ENCODE measurements at places on chromosomes 12 and 14. TPM values are rescaled to one million over a fixed set of nuclear protein-coding genes. Genes with fewer than 3 reads are reported as not detected.

DNA sequence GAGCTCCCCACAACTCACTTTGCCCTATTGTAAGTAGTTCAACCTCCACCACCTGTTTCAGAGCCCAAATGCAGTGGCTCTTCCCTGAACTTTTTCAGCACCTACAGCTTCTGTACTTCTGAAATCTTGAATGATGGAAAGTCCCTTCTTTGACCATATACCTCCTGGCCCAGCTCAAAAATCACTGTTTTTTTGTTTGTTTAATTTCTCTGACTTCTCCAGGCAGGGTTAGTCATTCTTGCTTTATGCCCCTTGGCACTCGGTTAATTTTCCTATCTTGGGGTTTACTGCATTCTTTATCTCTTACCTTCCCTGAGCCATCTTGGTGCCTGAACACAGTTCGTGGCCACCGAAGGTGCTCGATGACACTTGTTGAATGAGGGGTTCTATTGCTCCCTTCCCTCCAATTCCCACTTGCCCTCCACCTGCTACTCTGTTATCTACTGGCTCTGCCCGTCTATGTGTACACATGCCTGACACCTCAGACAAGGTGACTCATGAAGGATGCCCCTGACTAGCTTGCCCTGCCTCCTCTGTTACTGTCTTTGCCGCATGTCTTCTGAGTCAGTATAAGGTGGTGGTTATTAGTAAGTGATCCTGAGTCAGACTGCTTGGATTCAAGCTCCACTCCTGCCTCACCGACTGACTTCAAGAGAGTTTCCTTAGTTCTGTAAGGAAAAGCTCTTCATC lies 4.4 kb downstream of the AMHR2 start:
- H3K36me3 ChIP-seq: no peaks in the 10 kb centered on the region
- DNase-seq: no peak
- peak overlapping the region; percentile 54 for H3K27ac ChIP-seq
- no peaks in the 10 kb centered on the region for H3K27me3 ChIP-seq

DNA sequence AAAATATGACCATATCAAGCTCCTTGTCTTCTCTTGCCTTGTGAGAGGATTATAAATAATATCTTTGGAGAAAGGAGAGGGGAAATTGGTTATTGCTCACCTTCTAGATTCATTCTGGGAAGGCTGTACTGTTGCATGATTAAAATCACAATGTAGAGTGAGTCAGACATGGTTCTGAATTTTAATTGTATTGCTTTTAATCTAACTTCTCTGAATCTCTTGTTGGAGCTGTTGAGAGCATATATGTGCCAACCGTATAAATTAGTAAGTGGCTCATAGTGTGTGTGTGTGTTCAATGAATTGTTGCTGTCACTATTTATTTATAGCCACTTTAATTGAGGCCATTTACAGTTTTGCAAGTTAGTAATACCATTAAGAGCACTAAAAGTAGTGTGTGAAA lies 56.1 kb downstream of the KCNJ8 start:
- H3K4me3 ChIP-seq: no peak overlapping the region
- H3K36me3 ChIP-seq: no peaks in the 10 kb centered on the region
- H3K4me1 ChIP-seq: no peaks in the 10 kb centered on the region
- no peak for DNase-seq
- no peak overlapping the region for H3K27ac ChIP-seq

DNA sequence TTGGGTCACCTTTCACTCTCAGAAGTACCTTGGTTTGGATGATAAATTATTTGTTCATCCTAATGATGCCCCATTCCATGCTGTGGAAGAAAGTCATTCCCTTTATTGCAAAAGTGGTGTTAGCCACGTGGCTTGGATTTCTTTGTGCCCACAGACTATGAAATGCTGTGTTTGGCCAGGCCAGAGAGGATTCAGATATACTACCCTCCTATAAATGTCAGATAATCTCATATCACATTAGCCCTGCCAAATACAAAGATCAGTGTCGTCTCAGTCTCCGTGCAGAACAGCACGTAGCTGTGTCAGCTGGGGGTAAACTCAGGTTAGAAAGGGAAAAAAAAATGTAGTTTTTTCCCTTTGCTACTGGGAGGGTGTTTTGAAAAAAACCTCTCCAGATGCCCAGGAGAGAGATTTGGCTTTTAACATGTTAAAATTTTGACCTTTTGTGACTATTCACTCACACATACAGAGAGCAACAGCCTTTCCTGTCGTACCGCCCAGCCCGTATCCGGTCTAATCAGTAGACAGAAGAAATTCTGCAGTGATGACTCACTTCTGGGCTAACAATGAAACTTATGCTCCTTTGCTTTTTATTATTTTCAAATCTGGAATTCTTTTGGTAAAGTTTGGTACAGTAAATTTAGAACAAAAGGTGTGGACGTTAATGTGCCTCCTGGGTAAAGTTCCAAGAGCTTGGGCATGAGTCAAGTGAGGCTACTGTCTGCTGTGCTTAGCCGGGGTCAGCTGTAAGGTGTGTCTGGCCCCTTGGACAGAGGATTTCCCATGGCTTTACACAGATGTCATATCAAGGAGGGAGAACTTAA lies 8.5 kb upstream of the PTPRB start:
- peak overlapping the region; percentile 16 for H3K27ac ChIP-seq
- no peaks in the 10 kb centered on the region for H3K4me1 ChIP-seq
- H3K36me3 ChIP-seq: no peaks in the 10 kb centered on the region
- DNase-seq: peak; percentile 60
- H3K4me3 ChIP-seq: no peak overlapping the region

The ANG gene
- total RNA-seq: 20.1 TPM

DNA sequence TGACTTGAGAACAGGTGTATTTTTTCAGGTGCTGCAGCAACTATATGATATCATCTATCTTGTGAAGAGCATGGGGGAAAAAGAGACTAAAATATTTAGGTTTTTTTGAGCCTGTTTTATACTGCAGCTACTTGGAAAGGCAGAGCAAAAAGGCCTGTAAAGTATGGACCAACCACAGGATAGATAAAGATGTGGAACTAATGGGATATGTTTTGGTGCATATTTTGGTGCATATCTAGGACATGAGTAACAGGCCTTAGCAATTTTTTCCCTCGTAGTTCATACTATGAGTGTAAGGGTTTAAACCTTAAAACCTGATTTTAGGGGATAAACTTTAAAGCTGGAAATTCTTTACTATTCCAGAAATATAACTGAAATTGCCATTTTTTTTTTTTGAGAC lies 6.0 kb upstream of the GTSF1 start:
- no peak overlapping the region for H3K4me3 ChIP-seq
- H3K27ac ChIP-seq: no peak overlapping the region
- DNase-seq: no peak
- no peaks in the 10 kb centered on the region for H3K36me3 ChIP-seq

The CLEC2D gene
- total RNA-seq: 7.2 TPM

- no peaks in the 10 kb centered on the region for H3K36me3 ChIP-seq
- no peak overlapping the region for H3K27ac ChIP-seq
- no peaks in the 10 kb centered on the region for H3K27me3 ChIP-seq
These were observed 39.5 kb downstream of the TESPA1 start for GRCh38 chr12:54945082-54945481.

DNA sequence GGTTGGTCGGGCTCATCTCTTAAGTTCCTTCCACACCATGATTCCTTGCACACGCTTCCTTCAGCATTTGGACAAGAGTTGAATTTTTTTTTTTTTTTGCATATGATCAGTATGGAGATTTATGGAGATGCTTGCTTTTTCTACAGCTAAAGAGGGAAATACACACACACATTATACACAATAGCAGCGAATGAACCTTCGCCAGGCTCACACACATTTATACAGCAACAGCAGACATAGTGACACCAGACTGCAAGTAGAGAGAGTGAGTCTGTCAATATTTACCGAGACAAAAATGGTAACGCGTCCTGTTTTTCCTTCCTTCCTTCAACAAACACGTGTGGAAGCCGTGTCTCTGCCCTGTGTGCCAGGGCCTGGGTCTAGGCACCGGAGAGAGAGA lies 897.9 kb downstream of the BCL11B start:
- H3K27me3 ChIP-seq: no peaks in the 10 kb centered on the region
- H3K4me1 ChIP-seq: no peaks in the 10 kb centered on the region
- H3K4me3 ChIP-seq: no peak overlapping the region
- H3K36me3 ChIP-seq: no peaks in the 10 kb centered on the region
- no peak for DNase-seq

The TMEM253 gene
- 9.1 TPM for total RNA-seq

DNA sequence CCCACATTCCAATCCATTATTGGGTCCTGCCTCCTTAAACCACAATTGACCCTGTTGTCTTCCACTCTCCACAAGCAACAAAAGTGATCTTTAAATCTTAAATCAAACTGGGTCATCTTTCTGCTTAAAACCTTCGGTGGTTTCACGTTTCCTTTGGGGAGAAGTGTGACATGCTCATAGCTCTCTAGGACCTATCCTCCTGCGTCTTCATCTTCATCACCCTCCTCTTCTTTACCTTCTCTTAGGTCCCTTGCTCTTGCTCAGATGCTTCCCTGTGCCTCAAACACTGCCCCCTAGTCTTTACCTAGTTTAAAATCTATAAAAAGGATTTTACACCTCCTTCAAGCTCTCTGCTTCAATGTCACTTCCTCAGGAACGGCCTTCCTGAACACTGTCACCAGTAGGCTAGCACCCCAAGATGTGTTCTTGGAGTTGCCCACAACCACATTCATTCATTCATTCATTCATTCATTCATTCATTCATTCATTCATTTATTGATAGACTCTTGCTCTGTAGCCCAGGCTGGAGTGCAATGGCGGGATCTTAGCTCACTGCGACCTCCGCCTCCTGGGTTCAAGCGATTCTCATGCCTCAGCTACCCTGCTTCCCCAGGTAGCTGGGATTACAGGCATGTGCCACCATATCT lies 46.8 kb downstream of the GALNT4 start:
- DNase-seq: no peak
- H3K27ac ChIP-seq: no peak overlapping the region
- H3K27me3 ChIP-seq: no peaks in the 10 kb centered on the region
- no peak overlapping the region for H3K4me3 ChIP-seq

GRCh38 chr12:132433641-132434395 lies 56.1 kb upstream of the FBRSL1 start:
- H3K4me1 ChIP-seq: peaks cover 18% of the 10 kb centered on the region
- H3K27me3 ChIP-seq: no peaks in the 10 kb centered on the region
- H3K4me3 ChIP-seq: no peak overlapping the region
- peak; percentile 52 for DNase-seq
- H3K27ac ChIP-seq: peak overlapping the region; percentile 25
- H3K36me3 ChIP-seq: no peaks in the 10 kb centered on the region

- H3K4me3 ChIP-seq: no peak overlapping the region
- no peaks in the 10 kb centered on the region for H3K4me1 ChIP-seq
- H3K27ac ChIP-seq: no peak overlapping the region
- no peaks in the 10 kb centered on the region for H3K27me3 ChIP-seq
- no peaks in the 10 kb centered on the region for H3K36me3 ChIP-seq
These were observed 47.6 kb upstream of the SELPLG start for GRCh38 chr12:108681317-108681716.

The IL22 gene
- total RNA-seq: not detected

GRCh38 chr14:94001016-94001415 lies 3.9 kb downstream of the CCDC197 start:
- no peaks in the 10 kb centered on the region for H3K36me3 ChIP-seq
- H3K27me3 ChIP-seq: no peaks in the 10 kb centered on the region
- no peak for DNase-seq
- peaks cover 5% of the 10 kb centered on the region for H3K4me1 ChIP-seq

- no peaks in the 10 kb centered on the region for H3K27me3 ChIP-seq
- no peak overlapping the region for H3K4me3 ChIP-seq
- peaks cover 18% of the 10 kb centered on the region for H3K36me3 ChIP-seq
- DNase-seq: no peak
- H3K4me1 ChIP-seq: peaks cover 3% of the 10 kb centered on the region
These were observed 4.9 kb downstream of the SLC48A1 start for GRCh38 chr12:47777741-47778558.

DNA sequence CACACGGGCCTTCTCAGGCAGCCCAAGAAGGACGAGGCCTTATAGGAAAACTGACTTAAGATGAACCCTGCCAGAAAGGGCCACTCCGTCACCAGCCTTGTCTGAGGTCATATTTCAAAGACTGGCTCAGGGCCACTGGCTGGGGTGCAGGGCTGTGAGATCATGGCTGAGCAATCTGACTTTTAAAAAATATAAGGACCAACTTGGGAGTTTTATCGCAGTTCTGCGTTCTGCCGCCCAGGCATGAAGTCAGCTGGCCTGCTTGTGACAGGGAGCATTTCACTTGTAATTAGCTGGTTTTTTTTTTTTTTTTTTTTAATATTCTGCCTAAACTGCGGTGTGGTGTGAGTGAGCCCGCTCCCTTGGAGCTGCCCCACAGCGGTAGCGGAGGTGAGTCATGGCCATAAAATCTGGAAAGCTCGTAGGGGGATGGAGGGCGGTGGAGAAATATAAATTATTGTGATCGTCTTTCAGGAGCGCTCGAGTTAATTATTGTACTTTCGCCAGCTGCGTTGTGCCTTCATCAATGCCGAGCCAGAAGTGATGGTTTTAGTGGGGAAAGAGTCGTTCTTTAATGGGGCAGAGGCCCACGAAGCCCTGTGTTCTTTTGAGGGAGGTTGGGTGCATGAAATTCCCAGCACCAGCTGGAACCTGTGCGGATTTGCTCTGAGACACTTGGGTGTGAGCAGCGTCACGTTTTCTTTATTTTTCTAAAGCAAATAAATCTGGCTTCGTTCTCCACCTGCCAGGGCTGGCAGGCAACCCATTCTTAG lies 231.9 kb downstream of the C12orf75 start:
- H3K27ac ChIP-seq: no peak overlapping the region
- H3K4me3 ChIP-seq: no peak overlapping the region
- no peaks in the 10 kb centered on the region for H3K36me3 ChIP-seq
- H3K4me1 ChIP-seq: no peaks in the 10 kb centered on the region
- no peaks in the 10 kb centered on the region for H3K27me3 ChIP-seq

GRCh38 chr12:3966376-3966775 lies 93.2 kb upstream of the PARP11 start:
- no peaks in the 10 kb centered on the region for H3K27me3 ChIP-seq
- no peak for DNase-seq
- no peaks in the 10 kb centered on the region for H3K4me1 ChIP-seq
- no peak overlapping the region for H3K4me3 ChIP-seq

The TMTC1 gene
- total RNA-seq: 17.7 TPM

DNA sequence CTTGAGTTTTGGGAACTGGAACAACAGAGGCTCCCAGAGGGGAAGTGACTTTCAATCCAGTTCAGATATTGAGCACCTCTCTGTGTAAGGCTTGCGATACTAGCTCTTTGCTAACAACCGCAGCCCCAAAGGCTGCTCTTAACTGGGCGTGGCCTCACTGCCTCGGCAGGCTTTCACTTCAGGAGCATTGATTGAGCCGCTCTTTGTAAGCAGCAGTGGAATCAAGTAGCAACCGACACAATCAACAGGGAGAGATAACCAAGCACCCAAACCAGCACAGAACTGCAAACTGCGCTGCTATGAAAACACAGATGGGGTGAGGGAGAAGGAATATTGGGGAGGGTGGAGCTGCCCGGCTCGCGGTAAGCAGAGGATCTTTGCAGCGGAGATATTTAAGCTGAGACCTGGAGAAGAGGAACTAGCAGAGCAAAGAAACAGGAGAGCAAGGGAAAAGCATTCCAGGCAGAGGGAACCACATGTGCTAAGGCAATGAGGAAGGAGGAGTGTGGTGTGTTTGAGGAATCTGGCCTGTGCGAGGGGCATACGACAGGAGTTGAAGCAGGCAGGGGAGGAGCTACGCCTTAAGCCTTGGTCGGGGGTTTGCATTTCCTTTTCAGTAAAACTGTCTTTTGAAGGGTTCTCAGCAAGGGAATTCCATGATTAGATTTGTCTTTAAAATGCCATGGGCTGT lies 17.3 kb upstream of the YY1 start:
- peak; percentile 77 for DNase-seq
- H3K27me3 ChIP-seq: no peaks in the 10 kb centered on the region

Data from Peyer's patch (tissue), 4 donors.